Adrenal gland (tissue), 19 donors: ENCODE measurements at places on chromosomes 2 and 18. TPM values are rescaled to one million over a fixed set of nuclear protein-coding genes. Genes with fewer than 3 reads are reported as not detected.

The ACKR3 gene
- polyA plus RNA-seq: 1.2 TPM

The RAB6C gene
- polyA plus RNA-seq: 0.24 TPM

The TMBIM1 gene
- 63.8 TPM for polyA plus RNA-seq

The FTCDNL1 gene
- polyA plus RNA-seq: 3.4 TPM

The SIX2 gene
- 0.40 TPM for polyA plus RNA-seq

The PPIG gene
- 111 TPM for polyA plus RNA-seq

The RALBP1 gene
- 22.5 TPM for polyA plus RNA-seq

The MC4R gene
- not detected for polyA plus RNA-seq

The CCL20 gene
- polyA plus RNA-seq: 0.80 TPM

The PGAP1 gene
- 3.5 TPM for polyA plus RNA-seq

The BCL11A gene
- 6.2 TPM for polyA plus RNA-seq

The TET3 gene
- 1.3 TPM for polyA plus RNA-seq

The CFC1 gene
- not detected for polyA plus RNA-seq

The REG1A gene
- 7.2 TPM for polyA plus RNA-seq

The UGT1A8 gene
- not detected for polyA plus RNA-seq

The REG3A gene
- polyA plus RNA-seq: 86.7 TPM

The TRAK2 gene
- 17.6 TPM for polyA plus RNA-seq

The CFAP53 gene
- 1.1 TPM for polyA plus RNA-seq

The ST6GAL2 gene
- 0.07 TPM for polyA plus RNA-seq

The L3MBTL4 gene
- 3.9 TPM for polyA plus RNA-seq

The NOSTRIN gene
- 84.9 TPM for polyA plus RNA-seq

The LIMS2 gene
- polyA plus RNA-seq: 107 TPM

The GCG gene
- polyA plus RNA-seq: 0.51 TPM

The SATB2 gene
- 6.4 TPM for polyA plus RNA-seq

The E2F6 gene
- 16.6 TPM for polyA plus RNA-seq

The CABLES1 gene
- polyA plus RNA-seq: 3.6 TPM

The NETO1 gene
- polyA plus RNA-seq: not detected

The CYP26B1 gene
- polyA plus RNA-seq: 2.7 TPM

The WNT10A gene
- polyA plus RNA-seq: 0.07 TPM

The UPP2 gene
- 0.08 TPM for polyA plus RNA-seq
